ENCODE measurements at places on chromosomes 5 and 9.

- no peak for DNase-seq
Observed at GRCh38 chr9:113910036-113910639, 34.0 kb downstream of the ZNF618 start.

- DNase-seq = no peak
Observed at GRCh38 chr5:54900984-54901725, 84.2 kb downstream of the ESM1 start.

- no peak for DNase-seq
Observed at GRCh38 chr9:15570769-15571168, 17.9 kb downstream of the CCDC171 start.

- DNase-seq = no peak
Observed at GRCh38 chr9:109639674-109640579, 140.1 kb upstream of the PALM2AKAP2 start.

DNA sequence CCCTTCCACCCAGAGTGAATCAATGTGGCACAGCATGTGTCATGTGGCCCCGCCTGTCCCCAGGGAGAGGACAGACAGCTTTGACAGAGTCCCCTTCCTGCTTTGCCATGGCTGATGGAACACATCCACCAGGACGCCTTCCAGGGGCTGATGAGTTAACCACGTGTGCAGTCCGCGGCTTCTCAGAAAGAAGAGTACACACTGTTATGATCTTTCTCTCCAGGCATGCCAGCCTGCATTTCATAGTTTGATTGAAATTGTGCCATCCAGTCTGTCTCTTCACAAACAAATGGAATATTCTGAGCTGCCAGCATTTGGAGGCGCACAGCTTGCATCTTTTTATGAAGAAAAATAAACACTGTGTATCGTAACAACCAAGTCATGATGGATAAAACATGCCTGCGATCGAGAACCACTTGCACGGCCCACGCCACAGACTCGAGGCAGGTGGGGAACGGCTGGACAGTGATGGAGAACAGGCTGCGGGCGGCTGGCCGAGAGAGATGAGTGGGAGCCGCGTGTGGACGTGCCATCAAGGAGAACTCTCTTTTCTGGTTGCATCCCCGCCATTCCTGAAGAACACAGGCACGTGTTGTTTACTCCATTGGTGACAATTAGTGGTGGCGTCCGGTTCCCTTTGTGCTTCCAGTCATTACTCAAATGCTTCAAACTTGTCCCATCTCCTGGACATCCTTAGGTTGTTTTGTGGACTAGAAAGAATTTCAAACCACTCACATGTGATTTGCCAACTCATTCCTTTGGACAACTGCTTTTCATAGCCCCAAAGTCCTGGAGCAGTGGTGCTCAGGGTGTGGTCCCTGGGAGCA, 220.2 kb downstream of the AGTPBP1 start:
- DNase-seq = no peak

- DNase-seq = no peak
Observed at GRCh38 chr5:10331341-10331796, 22.1 kb upstream of the MARCHF6 start.

- DNase-seq = no peak
Observed at GRCh38 chr5:80172067-80172695, 83.7 kb downstream of the SERINC5 start.

GRCh38 chr9:128733256-128733655, 9.3 kb upstream of the ZDHHC12 start:
- no peak for DNase-seq

DNA sequence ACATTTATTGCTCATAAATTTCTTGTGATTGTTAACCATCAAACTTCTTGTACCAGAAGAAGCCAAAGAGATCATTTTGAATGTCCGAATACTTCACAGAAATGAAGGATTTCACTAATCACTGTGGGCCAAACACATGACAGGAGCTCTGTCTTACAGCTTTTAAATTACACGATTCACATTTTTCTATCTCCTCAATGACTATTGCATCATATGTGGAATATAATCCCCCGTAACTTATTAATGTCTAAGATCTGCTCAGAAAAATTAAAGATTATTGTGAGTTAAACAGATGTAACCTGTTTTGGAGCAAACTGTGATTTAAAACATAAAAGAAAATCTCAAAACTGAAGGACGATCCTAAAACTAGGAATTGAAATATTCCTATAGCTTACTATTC, 645.2 kb upstream of the COX7C start:
- no peak for DNase-seq

DNA sequence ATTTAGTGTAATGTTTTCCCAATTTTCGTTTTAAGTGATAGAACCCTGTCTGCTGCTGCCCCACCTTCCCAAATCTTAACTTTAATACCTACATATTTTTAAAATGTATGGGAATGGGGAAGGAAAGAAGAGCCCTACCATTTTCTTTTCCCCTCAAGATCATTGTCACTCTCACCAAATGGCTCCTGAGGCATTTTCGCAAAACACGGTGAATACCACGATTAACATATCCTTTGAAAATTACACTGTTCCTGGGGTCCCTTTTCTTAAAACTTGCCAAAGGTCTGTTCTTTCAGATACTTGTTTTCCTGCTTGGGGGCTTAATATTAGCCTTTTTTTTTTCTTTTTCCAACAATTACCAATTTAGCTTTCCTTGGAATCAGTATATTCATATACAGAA, 36.1 kb downstream of the CERT1 start:
- no peak for DNase-seq

GRCh38 chr5:55338810-55339243, 31.0 kb downstream of the MTREX start:
- DNase-seq = peak; percentile 58

- DNase-seq = no peak
Observed at GRCh38 chr5:135913713-135914626, 18.3 kb upstream of the IL9 start.

DNA sequence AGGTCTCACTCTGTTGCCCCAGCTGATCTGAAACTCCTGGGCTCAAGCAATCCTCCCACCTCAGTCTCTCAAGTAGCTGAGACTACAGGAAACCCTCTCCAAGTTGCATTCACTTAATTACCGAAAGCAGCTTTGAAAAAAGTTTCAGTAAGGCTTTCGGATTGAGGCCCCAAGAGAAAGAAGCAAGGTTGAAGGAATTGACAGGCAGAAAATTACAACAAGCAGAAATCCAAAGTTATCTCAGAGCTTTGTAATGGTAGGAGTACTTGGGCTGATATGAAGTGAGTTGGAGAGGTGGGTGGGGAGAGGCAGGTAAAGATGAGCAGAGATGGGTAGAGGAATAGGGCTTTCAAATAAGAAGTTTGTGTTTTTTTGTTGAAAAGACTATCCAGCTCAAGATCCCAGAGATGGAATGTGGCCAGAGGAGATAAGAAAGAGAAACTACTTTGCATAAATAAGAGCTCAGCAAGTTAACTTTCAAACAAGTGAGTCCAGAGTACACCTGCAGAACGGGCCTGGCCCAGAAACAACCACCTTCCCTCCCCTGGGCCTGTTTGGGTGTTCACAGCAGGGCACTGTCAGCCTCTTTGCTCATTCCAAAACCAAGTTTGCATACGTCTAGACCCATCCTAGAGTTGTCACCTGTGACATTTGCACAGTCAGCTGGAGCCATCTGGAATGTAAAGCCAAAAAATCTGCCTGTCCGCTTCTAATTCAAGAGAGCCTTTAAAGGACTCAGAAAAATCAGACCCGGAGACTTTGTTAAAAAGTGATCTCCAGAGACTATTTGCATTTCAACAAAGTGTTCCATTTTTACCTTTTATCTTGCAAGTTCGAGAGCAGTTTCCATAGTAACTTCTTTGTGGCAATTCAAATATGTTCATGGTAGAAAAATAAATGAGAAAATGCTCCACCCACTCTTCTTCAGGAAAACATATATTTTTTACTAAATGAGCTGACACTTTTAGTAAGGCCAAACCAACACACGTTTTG, 2.2 kb upstream of the CLINT1 start:
- DNase-seq = no peak

DNA sequence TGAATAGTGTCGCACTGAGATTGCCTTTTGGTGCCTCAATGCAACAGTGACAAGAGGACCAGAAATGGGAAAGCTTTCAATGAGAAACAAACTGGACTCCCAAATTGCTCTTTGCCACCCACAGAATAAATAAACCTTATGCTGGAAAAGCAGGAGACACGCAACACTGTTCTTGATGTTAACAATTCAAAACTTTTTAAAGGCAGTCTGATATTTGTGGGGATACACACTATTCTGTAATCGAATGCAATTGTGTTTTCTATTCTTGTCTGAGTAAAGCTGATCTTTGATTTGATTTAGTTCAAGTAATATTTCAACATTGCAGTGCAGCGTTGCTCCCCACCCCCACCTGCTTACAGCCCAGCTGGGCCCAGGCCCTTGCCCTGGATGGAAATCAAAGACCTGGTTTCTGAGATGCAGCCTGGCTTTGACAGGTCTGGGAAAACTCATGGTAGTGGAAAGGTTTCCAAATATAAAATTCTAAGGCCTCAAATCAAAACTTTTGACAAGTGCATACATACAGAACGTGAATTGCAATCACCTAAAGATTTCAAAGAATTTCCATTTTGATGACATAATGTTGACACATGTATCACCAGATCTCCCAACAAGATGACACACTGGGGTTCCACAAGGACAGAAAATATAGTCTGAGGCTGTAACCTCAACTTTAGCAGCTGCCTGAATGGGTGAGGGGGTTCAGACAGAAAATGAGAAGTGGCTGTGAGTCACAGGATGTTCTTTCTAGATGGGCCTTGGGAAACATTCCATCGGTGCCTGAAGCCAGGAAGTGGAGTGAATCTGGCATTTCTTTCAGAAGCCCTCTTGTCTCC, 55.1 kb downstream of the ABCA1 start:
- DNase-seq = no peak

Measured in activated naive CD4-positive, alpha-beta T cell treated with anti-CD3 and anti-CD28 coated beads, Interleukin-2, amount 50 U/mL, for 16 hours (primary cell).